ENCODE measurements at places on chromosomes 3 and 15.

- DNase-seq, result no peak
These were observed 272.1 kb upstream of the TTC14 start for GRCh38 chr3:180329847-180330246.

- DNase-seq, result no peak
These were observed 46.4 kb downstream of the IL1RAP start for GRCh38 chr3:190560013-190560895.

GRCh38 chr3:157581371-157581770, 78.2 kb upstream of the VEPH1 start:
- no peak for DNase-seq

- no peak for DNase-seq
These were observed 1120.1 kb downstream of the ROBO1 start for GRCh38 chr3:78647726-78648125.

DNA sequence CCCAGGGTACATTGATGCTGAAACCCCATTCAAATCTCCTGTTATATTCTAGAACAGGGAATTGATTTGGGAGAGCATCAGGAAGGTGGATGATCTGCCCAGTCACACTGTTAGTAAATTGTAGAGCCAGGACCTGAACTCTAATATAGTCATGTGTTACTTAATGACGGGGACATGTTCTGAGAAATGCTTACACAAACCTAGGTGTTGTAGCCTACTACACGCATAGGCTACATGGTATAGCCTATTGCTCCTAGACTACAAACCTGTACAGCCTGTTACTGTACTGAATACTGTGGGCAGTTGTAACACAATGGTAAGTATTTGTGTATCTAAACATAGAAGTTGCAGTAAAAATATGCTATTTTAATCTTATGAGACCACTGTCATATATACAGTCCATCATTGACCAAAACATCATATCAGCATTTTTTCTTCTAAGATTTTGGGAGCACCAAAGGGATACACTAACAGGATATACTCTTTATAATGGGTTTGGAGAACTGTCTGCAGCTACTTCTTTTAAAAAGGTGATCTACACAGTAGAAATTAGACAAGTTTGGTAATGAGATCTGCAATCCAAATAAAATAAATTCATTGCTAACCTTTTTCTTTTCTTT, 5.8 kb downstream of the B2M start:
- DNase-seq, result no peak

GRCh38 chr3:189171707-189172106, at the start of gene TPRG1:
Gene TPRG1 (plus strand): TSS chr3:189171971. CDS start chr3:189207385, 35,414 bp downstream.
- DNase-seq, result no peak

DNA sequence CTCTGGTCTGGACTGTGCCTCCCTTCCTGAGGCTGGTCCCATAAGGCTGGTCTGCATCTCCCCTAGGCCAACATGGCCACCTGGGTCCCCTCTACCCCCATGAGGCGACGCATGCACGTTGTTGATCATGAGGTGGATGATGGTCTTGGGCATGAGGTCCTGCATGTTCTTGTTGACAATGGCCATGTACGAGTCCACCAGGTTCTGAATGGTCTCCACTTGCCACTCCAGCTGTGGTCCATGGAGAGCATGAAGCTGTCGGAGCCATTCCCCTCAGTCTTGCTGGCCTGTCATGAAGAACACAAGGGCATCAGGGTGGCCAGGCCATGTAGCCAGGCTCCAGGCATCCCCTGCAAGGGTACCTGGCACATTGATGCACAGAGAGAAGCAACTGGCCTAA, 27.1 kb upstream of the CSPG4 start:
- no peak for DNase-seq
